Naive thymus-derived CD4-positive, alpha-beta T cell (primary cell): ENCODE measurements at places on chromosomes 5 and 9. TPM values are rescaled to one million over a fixed set of nuclear protein-coding genes. Genes with fewer than 3 reads are reported as not detected.

CYLC2 gene
- not detected in 2 replicates for total RNA-seq

SLC1A1 gene
- total RNA-seq, result not detected

SMIM33 gene
- total RNA-seq, result not detected

DNA sequence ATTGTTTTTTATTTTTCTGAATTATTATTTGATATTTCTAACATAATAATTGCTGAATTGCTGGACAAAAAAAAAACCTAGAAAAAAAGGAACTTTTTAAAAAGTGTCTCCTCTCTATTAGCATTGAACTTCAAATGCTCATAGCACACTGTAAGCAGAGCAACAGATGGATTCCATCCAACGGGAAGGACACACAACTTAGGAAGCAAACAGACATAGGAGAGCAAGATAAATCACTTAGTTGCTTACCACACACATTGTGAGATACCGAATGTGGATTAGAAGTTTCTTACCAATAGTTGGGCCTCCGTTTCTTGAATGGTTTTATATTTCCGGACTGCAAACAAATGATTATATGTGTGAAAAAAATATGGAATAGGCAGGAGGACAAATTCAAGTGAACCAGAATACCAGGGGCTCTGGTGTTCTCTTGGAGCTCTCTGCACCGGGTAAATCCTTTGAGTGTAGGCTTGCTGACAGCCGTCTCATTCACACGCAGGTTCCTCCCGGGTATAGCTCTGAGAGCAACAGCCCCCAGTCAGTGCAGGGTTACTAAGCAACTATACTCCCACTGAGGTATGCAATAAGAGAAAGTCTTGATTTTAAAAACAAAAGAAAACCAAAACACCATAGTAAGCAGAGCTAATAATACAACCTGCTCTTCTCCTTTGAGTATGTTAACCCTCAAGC, 217.6 kb downstream of the TMEM167A start:
- DNase-seq, result no peak

DNA sequence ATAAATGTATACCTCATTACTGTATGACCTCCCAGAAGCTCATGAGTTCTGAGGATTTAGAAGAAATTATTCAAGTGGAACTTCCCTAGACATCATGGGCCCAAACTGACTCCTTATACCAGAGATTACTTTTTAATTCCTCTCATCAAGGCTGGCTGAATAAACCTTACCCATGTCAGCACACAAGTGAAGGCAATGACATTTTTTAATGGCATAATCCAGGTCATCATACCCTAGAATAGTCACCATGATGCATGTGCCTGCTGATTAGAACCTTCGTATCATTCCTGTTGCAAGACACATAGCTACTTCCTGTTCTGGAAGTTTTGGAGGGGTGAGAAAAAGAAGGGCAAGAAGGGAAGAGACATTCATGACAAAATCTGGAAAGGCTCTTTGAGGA, 49.8 kb upstream of the IFNK start:
- DNase-seq, result no peak

- DNase-seq, result no peak
Measured at GRCh38 chr5:102294886-102295395, 1.1 kb downstream of the SLCO4C1 start.

HACD4 gene
- total RNA-seq, result 13.4 TPM

AFAP1L1 gene
- 0.76 TPM for total RNA-seq

PCDHA11 gene
- total RNA-seq, result not detected

DNA sequence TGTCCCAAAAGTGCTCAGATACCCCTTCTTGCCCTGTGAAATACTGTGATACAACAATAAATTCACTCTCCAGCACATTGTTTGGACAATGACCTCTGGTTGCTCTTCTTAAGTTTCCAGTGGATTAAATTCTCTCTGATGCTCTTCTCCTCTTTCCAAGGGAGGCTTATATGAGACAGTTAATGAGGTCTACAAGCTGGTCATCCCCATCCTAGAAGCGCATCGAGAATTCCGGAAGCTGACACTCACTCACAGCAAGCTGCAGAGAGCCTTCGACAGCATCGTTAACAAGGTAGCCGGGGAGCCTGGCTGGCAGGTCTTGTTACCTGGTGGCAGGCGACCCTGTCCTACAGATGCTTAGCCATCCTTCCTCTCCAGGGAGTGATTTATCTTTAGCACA, 226.5 kb downstream of the DOCK8 start:
- no peak for DNase-seq

PHF24 gene
- not detected in 2 replicates for total RNA-seq

- no peak for DNase-seq
Measured at GRCh38 chr9:134071149-134071548, 3.3 kb upstream of the BRD3 start.

GRCh38 chr9:77865385-77866047, 166.1 kb downstream of the GNAQ start:
- DNase-seq, result no peak

GRCh38 chr5:136155761-136156160, 23.1 kb downstream of the SMAD5 start:
- no peak for DNase-seq

ZNG1C gene
- 27.4 and 37.3 TPM in 2 replicates for total RNA-seq

GRCh38 chr9:893843-894420, 52.4 kb downstream of the DMRT1 start:
- peak; percentile 35 for DNase-seq
